ENCODE measurements at places on chromosomes 1 and 21.

DNA sequence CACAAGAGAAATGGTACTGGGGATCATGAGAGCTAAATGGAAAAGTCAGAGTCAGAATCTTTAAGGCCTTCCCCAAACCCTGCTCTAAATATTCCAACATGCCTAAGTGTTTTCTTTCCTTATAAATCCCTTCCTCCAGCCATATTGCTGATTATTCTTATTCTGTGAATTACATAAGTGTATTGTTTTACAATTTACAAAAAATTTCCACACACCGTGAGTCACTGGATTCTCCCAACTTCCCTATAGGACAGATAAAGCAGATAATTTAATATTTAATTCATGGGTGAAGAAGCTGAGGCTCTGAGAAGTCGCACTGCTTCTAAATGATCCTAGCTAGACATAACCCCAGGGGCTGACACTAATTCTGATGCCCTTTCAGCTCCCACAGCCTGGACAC, 243.3 kb upstream of the JUN start:
- no peak for DNase-seq

- no peak for DNase-seq
Measured at GRCh38 chr1:147919896-147920295, 8.3 kb upstream of the GPR89B start.

DNA sequence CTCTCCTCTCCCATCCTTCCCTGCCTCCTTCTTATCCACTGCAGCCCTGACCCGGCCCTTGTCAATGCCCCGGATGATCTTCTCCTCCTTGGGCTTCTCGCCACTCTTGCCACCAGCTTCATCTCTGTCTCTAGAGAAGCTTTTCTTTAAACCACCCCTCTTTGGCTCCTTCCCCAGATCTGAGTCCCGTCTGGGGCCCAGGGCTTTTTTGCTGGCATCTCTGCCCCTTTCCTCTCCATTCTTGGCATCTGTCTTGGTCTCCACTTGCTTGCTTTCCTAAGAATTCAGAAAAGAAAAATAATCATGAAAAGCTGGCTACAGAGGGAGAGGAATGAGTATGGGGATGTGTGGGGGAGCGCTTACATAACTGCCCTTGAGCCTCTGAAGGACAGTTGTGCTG, 11.8 kb downstream of the SHISA4 start:
- DNase-seq = no peak

DNA sequence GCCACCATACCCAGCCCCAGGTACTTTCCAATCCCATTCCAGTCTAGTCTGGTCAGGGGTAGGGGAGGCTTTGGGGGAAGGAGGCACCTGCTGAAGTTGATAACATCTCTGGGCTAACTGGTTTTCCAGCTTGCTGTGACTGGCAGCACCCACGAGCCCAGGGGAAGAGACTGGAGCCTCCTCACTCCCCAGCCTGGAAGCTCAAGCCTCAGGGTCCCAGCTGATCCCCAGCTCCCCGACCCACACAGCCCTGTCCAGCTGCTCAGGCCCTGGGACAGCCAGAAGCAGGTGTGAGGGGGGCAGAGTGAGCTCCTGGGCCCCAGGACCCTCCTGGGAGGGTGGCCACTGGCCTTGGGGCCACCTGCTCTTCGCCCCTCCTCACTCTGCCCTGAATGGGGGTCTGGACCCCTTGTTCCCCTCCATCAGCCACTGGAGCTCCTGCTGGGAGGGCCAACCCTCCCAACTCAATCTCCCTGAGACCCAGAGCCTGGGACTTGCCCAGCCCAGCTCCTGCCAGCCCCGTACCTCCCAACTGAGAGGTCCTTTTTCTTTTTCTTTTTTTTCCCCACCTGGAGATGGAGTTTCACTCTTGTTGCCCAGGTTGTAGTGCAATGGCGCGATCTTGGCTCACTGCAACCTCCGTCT, 23.5 kb upstream of the RNU1-4 start:
- DNase-seq = peak; percentile 63

DNA sequence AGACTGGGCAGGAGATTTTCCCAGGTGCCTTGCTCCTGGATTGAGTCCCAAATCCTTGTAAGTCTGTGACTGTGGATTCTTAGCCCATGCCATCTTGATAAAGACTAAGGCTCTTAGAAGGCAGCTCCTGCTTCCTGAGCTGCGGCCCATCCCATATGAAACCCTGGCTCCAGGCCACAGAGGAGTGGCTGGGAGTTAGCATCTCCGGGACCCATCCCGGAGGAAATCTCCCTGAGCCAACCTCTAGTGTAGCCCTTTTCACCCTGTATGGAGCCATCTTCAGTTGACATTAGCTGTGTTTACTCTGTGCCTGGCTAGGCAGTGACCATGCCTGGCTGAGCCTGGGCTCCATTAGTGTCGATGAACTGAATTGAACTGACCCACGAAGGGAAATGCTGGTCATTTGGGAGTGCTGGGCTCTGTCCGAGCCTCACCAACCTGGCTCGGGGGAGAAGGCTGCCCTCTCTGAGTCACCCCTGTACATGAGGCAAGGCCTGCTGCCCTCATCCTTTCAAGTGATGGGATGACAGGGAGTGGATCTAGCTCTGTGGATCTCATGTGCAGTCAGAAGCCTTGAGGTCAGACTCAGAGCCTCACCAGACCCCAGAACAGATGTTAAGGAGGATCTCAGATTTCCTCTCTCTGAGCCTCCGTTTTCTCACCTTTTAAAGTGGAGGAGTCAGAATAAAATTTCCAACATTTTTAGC, 37.5 kb downstream of the LGR6 start:
- DNase-seq = no peak

DNA sequence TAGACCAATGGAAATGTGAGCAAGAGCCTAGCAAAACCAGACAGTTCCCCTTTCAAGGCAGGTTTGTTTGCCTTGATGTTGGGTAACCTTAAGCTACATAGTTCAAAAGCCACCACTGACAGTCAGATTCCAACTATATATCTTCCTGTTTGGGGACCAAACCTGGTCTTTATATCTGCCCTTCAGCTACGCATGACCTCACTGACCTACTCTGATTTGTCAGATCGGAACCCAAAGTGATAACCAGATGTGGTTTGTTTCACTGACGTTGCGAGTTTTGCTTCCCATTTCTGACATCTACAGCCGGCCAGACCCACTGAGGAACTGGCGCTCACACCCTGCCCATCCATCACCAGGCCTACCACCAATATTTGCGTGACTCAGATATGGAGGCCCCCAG, 361.1 kb upstream of the CHRM3 start:
- no peak for DNase-seq

DNA sequence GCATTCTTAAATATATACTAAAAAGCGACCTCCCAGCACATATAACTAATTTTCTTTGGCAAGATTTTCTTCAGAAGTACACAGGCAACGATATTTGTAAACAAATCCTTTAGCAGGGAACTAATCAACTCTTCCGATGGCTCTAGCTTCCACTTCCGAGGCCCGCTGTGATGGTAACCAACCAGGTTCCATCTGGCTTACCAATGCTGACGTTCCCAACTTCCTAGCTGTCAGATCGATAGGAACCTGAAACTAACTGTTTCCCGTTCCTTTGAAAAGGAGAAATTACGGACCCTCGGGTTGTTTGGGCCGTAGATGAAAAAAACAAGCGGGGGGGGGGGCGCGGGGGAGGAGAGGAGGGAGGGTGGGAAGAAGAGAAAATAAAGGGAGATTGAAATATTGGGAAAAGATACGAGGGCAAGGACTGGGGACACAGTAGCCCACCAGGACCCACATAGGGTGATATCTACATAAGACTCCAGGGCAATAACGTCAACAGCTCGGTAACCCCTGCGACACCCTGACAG, 513 bp downstream of the GTF2B start:
- DNase-seq = no peak

DNA sequence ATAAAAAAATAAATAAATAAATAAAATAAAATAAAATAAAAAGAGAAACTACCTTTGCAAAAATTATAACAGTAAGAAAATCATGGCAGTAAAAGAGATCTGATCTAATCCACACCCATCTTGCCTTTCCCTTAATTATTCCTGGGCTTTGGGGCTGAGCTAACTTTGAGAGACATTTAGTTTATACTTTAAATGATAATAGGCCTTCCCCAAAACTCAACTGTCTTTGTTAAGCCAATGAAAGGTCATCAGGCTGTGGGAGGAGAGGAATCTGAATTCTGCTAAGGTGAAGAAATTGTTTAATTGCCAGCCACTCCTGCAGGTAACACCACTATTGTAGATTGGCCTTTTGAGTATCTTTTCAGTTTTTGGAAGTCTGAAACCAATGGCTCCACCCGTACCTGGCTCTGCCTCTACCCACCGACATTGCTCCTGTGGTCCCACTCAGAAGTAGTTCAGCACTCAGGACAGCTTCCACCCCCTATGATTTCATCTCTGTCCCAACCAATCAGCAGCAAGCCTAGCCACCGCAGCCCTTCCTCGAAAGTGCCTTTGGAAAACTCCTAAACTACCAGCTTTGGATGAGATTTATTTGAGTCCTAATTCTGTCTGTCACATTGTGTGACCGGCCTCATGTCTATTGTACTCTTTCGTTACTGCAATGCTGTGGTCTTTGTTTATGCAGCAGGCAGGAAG, 23.0 kb upstream of the PNRC2 start:
- peak; percentile 65 for DNase-seq

DNA sequence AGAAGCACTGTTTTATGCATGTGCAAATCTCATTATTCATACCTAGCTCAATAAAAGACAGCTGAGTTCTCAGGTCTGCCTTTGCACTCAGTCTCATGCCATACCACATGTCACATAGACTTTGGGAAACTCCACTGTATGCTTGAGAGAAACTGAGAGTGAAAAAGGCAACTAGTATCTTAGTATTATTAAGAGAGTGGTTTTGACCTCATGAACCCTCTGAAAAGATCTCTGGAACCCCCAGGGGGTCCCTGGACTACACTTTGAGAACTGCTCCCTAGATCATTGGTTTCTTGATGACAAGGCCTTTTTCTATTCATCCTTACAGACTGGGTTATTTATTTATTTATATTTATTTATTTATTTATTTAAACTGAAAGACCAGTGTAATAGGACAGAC, 3.7 kb upstream of the RHEX start:
- no peak for DNase-seq

DNA sequence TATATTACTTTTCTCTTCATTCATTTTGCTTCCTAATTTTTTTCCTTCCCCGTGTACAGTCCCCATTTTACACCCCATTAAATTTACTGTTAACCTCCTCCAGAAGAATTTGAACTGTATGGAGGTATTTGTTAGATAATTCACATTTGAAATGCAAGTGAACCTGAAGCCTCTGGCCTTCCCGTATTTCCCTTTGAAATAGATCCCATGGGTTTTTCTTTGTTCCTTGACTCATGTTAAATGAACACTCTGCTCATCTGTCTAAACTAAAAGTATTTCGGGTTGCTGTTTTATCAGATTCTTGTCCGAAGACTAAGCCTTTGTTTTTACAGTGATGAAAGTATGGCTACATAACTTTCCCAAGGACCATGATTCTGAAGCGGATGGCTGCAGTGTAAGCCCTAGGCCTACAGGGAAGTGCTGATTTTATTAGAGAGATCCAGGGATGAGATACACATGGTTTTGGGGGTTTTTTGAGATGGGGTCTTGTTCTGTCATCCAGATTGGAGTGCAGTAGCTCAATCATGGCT, 187.9 kb downstream of the PATJ start:
- DNase-seq = no peak

- no peak for DNase-seq
Measured at GRCh38 chr21:45794027-45794426, 150.5 kb downstream of the PCBP3 start.

DNA sequence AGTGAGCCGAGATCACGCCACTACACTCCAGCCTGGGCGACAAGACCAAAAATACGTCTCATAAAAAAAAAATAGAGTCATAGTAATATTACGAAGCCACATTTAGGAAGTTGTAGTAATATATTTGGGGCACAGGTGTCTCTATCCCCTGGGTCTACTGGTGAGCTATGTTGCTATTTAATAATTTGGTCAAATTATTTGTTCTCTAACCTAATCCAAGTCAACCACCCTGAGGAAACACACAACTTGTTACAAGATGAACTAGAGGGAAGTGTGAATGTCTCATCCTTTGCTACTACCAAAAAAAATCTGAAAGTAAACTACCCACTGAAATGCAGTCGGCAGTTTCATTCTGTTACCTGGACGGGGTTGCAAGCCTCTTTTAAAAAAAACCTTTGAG, 35.3 kb downstream of the RGS8 start:
- no peak for DNase-seq

DNA sequence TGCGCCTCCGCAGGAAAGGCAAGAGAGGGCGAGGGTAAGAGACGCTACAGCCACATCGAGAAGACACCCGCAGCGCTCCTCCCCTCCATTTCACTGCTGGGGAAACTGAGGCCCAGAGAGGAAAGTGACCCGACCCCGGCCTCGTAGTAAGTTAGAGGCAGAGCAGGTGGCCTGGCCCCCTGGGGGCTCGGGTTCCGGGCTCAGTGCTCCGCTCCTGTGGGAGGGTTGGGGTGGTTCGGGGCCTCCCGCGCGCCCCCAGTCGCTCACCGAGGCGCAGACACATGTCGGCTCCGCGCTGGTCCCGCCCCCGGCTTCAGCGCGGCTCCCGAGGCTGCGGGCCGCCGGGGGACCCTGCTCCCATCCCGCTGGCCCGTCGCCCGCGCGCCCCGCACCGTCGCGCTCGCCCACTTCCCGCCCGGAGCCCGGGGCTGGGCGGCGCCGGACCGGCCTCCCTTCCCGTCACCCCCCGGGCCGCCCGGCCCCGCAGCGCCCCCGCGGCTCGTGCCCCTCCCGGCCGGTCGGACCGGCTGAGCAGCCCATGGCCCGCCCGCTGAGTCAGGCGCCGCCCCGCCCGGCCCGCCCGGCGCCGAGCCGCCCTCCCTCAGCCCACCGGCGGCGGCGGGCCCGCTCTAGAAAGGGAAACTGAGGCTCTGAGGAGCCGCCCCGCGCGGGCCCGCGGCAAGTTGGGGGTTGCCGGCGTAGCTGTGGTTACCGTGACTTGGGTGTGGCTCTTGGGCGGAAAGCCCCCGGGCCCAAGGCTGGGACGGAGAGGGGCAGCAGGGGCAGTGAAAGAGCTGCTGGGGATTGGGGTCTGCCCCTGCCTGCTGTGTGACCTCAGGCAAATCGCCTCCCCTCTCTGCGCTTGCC, at the start of gene TMEM54:
TMEM54 (minus strand) TSS at position 434 of the 867 bp plus-strand sequence; CDS start at position 283, 151 bp downstream.
- DNase-seq = peak; percentile 75

- DNase-seq = peak; percentile 67
Measured at GRCh38 chr1:155173478-155174323, at the start of gene TRIM46. Gene TRIM46 (plus strand): TSS chr1:155173849. CDS start chr1:155173967, 118 bp downstream.

DNA sequence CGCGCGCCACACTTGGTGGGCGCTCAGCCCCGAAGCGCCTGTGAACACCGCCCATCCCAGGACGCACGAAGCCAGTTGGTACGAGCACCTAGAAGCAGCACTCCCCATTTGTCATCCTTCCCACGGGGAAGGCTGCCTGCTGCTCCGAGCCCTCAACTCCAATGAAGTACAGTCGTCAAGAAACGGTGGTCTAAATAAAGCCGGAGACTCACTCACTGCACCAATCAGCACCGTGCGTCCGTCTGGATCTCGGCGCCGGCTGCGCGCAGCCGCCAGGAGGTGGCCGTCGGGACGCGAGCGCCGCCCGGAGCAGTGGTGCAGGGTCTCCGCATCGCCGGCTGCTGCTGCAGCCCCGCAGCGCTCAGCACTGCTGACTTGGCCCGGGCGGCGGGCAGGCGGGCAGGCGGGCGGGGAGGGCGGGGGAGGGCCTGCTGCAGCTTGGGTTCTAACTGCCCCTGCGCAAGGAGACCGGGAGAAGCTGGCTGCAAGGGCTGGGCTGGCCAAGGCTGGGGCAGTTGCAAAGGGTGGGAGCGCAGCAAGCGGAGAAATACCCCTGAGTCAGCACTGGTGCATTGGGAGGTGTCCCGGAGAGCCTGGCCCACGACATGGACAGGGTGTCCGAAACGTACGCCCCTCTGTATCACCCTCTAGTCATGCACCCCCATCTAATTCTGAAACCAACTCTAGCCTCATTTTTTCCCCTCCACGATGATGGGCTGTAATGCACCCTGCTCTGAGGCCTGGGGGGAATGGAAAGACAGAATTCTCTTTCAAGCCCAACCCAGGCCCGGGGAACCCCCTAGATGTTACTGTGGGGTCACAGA, 35.8 kb upstream of the H6PD start:
- DNase-seq = peak; percentile 86
